Activated T-cell treated with anti-CD3 and anti-CD28 coated beads, Interleukin-2, amount 50 U/mL, for 72 hours (primary cell): ENCODE measurements at places on chromosomes 3 and 15. TPM values are rescaled to one million over a fixed set of nuclear protein-coding genes. Genes with fewer than 3 reads are reported as not detected.

RHCG gene
- not detected for total RNA-seq

- no peak for DNase-seq
- peaks cover 8% of the 10 kb centered on the region for H3K27me3 ChIP-seq
- H3K4me3 ChIP-seq: no peak overlapping the region
- peaks cover 23% of the 10 kb centered on the region for H3K4me1 ChIP-seq
- no peaks in the 10 kb centered on the region for H3K36me3 ChIP-seq
- no peak overlapping the region for H3K27ac ChIP-seq
Observed at GRCh38 chr15:101457696-101458095, 31.8 kb downstream of the PCSK6 start.

GRCh38 chr3:111047042-111047441 is 24.6 kb upstream of the NECTIN3 start:
- H3K4me3 ChIP-seq: no peak overlapping the region
- peaks cover 4% of the 10 kb centered on the region for H3K4me1 ChIP-seq
- peaks cover 8% of the 10 kb centered on the region for H3K27me3 ChIP-seq
- no peak overlapping the region for H3K27ac ChIP-seq
- no peak for DNase-seq

CD80 gene
- total RNA-seq: 8.3 TPM

AGTR1 gene
- total RNA-seq: not detected

GRCh38 chr3:40771112-40771511 is 246.4 kb downstream of the ZNF621 start:
- H3K4me3 ChIP-seq: no peak overlapping the region
- H3K27ac ChIP-seq: no peak overlapping the region
- peaks cover 8% of the 10 kb centered on the region for H3K4me1 ChIP-seq
- no peak for DNase-seq

CASR gene
- total RNA-seq: 0.17 TPM

GRM2 gene
- total RNA-seq: 2.0 TPM

ITIH4 gene
- total RNA-seq: 24.5 TPM

ZPLD1 gene
- 0.32 TPM for total RNA-seq

CYP8B1 gene
- total RNA-seq: not detected

DNA sequence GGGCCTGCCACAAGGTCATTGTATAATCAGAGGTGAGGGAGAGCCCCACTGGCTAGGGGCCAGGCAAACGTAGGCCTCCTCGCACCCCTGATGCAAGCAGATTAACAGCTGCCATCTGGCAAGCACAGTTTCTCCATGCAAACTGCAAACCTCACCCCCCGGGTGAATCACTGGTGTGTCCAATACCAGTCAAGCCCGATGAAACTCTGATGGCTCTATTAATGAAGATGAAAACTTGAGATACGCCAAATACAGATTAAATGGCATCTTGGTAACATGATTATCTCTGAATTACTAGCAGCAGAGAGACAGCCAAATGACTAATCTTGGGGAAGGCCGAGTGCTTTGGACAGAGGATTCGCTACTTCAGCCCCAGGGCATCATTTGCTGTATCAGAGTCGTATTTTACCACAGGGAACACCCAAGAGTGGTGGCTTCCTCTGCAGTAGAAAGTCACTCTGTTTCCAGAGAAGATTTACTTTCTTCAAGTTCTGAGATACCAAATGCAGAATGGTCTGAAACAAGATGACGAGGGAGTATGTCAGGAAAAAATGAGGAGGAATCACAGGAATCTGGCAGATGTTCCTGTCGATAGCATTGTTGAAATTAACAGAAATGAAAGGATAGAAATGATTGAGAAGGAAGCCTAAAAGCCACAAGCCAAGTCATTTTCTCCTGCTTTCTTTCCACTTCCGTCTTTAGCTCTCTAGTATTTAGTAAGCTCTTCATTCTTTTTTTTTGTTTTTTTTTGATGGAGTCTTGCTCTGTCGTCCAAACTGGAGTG is 96.2 kb upstream of the NR2F2 start:
- no peak overlapping the region for H3K27ac ChIP-seq
- H3K4me3 ChIP-seq: no peak overlapping the region
- no peaks in the 10 kb centered on the region for H3K4me1 ChIP-seq
- H3K27me3 ChIP-seq: no peaks in the 10 kb centered on the region
- H3K36me3 ChIP-seq: peaks cover 2% of the 10 kb centered on the region
- no peak for DNase-seq

DNA sequence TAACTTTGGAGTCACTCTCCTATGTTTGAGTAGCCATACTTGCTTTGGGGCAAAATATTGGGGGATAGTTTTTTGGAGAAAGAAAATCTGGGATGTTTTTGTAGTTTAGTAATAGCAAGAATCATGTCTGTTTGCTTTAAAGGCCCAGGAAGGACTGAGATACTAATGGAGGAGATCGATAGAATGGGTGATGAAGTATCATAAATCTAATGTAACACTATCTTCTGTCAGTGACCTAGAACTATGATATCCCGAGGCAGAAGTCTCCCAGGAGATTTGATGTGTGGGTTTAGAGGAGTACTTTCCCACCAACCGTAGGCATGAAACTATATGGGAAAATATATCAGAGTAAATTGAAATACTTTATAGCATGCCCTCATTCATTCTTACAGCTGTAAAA is 21.0 kb upstream of the NFKBIZ start:
- H3K4me3 ChIP-seq: peak overlapping the region; percentile 91
- no peaks in the 10 kb centered on the region for H3K27me3 ChIP-seq
- peak overlapping the region; percentile 97 for H3K27ac ChIP-seq
- no peak for DNase-seq
- peaks cover 85% of the 10 kb centered on the region for H3K4me1 ChIP-seq
